NCI-H2081 treated with DMSO at 0.1 percent for 48 hours (cell line): ENCODE measurements at places on chromosomes 1 and 21.

GRCh38 chr1:111161843-111162487 lies 21.9 kb downstream of the CEPT1 start:
- no peak for DNase-seq

DNA sequence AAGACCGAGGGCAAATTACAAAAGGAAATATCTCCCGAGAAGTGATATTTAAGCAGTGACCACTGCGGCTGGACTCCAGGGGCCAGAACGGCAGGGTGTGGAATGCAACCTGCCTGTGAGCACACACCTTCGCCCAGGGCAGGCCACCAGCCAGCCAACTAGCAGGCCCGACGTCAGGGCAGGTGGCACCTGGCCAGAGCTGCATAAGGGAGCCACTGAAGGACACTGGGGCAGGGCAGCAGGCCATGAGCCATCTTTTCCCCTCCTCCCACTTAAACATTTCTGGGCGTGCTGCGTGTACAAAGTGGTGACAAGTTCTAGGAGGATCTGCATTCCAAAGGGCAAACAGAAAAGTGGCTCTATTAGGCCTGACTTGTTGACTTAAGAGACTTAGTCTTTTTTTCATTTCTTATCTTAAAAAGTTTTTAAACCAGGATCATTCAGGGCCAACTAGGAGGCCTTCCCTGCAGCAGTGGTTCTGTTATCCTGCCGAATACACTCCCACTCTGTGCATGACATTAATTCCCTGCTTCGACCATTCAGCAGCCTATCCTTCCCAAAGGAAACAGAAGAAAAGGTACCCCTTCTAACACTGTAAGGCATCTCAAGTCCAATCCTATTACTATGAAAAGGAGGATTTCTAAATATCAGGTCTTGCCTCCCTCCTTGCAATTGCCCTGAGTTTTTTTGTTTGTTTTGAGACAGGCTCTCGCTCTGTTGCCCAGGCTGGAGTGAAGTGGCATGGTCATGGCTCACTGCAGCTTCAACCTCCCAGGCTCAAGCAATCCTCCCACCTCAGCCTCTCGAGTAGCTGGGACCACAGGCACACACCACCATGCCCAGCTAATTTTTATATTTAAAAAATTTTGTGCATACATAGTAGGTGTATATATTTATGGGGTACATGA lies 96.3 kb downstream of the BCAR3 start:
- DNase-seq: no peak

DNA sequence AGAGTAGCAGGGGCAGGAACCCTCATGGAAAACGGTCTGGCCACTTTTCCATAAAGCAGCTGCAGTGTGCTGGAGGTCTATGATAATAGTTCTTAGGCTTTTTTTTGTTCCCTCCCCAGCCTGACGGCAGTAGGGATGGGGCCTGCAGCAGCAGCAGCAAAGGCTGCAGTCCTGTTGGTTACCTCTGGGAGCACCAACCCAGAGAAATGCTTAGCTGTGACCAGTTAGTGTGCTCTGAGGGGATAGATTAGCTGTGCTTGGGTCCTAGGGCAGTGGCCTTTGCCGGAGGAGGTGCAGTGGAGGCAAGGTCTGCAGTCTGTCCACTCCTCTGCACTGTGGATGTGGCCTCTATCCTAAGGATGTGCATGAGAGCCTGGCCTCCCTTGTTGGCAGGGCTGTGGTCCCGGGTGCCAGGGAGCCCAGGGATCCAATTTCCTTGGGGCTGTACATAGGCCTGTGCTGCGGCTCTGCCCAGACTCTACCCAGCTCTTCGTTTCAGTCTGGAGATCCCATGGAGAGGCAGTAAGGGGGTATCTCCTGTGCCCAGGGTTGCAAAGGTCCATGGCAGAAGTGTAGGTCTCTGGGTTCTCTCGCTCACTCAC lies 322.7 kb downstream of the PTBP2 start:
- DNase-seq: no peak

DNA sequence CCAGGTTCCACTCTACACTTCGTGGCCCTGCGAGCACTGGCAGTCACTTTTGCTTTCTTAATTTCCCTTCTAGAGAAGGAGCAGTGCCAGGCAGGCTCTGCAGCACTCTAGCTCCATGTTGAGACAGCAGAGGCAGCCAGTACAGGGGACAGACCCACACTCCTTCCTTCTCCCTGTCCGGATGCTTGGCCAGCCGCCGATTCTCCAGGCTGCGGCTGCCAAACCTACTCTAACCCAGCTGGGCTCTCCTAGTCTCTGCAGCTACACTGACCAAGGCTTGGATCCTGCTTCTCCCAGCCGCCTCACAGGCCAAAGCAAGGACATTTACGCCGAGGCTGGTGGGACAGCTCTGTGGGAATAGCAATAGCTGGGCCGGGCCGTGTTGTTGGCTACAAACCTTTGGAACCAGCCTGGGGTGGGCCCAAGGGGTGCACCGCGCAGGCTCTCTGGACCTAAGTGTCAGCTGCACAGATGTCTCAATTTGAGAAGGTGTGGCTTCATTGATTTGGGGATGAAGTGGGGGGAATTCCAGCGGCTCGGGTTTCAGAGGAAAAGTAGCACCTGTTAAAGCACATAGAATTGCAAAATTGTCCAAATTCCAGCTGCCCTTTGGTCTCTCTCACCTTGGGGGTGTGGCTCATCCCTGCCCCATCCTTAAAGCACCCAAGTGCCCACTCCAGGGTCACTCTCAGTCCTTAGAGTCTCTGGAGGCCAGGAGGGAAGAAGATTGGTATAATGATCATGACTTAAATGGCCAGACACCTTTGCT lies 3.2 kb downstream of the BARHL2 start:
- no peak for DNase-seq

DNA sequence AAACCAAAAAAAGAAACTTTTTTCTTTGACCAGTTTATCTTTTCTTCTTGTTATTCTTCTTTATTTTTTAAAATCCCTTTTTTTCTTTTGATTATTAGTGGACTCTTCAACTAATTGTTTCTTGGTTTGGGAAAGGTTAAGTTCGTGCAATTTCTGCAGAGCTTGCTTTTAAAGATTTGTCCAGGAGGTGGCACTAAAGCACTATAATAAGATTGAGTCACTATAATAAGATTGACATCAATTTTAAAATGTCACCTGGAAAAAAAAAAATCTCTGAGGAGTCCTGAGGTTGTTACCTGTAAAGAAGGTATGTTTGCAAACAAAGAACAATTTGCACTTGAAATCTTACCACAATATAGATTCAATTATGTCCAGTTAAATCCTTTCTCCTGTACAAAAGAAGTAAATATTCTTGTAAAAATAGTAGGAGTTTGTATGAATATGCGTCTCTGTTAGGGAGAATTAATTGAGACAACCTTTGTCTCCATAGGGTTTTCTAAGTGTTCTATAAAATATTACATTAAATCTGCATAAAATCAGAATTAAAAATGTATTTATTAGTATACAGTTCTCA lies 166.7 kb downstream of the ADGRL4 start:
- peak; percentile 39 for DNase-seq

DNA sequence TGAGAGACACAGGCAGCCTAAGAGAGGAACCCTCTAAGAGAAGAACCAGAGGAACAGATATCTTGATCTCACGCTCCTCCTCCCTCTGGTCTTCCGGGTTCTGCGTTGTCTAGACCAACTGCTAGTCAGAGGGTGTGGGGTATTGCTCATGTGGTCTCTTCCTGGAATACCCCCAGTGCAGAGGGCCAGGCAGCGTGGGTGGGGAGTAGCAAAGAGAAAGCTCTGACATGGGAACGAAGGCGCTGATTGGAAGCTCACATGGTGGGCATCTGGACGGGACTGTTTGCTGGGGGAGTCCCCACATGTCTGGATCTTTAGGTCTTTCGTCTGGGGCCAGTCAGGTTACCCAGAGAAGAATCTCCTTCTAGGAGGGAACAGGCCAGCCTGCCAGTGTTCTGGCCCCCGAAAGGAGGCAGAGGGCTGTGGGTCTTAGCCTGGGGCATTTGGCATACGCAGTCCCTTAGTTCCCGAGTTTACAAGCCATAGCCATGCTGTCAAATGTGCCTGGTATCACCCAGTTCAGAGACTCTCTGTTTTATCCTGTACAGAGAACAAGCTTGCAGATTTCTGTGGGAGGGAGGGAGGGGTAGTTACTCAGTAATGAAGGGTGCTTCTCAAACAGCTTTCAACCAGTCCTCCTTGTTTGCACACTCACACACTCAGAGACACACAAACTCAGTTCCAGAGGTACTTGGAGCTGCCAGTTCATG lies 18.3 kb upstream of the IL6R start:
- DNase-seq: no peak

DNA sequence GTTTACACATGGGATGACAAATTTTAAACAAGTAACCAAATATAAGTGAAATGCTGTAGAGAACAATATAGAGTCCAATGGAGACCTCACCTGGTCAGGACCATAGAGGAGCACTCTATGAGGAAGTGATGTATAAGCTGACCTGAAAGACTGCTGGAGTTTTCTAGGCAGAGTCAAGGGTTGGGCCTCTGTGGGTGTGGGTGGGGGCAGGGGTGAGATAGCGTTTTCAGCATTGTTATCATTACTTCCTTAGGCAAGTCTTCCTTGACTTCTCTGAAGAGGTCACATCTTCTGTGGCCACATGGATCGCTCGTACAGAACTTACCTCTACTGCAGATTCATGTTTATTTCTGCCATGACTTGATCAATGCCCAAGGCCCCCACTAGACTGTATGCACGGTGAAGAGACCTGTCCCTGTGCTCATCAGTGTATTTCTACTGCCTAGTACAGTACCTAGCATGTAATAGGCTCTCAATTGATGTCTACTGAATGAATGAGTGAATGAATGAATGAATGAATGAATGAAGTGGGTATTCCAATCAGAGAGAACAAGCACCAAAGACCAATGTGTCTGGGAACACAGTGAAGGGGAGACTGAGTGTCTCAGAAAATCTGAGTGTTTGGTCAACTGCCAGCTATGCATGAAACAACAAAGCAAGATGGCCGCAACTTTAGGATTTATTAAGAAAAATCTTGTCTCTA lies 116.5 kb downstream of the RNF220 start:
- no peak for DNase-seq

DNA sequence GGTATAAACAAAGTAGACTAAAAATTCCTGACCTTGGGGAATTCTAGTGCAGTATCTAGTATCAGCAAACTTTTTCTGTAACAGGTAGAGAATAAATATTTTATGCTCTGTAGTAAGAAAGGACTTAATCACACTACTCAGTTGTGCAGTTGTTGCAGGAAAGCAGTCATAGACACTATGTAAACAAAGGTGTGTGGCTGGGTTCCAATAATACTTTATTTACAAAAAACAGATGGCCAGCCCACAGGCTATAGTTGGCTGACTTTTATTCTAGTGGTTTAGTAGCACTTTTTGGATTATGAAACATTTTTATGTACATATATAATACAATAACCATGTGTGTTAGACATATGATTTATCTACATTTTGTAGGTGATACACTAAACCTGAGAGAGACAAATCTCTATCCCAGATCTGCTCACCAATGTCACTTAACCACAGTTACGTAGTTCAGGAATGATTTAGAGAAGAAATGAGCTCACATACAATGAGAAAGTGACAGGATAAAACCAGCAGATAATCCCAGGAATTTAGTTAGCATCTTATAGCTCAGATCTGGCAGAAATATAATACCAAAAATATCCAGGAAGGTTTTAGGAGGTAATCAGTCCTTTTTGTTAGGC lies 56.1 kb downstream of the MIER1 start:
- DNase-seq: no peak

DNA sequence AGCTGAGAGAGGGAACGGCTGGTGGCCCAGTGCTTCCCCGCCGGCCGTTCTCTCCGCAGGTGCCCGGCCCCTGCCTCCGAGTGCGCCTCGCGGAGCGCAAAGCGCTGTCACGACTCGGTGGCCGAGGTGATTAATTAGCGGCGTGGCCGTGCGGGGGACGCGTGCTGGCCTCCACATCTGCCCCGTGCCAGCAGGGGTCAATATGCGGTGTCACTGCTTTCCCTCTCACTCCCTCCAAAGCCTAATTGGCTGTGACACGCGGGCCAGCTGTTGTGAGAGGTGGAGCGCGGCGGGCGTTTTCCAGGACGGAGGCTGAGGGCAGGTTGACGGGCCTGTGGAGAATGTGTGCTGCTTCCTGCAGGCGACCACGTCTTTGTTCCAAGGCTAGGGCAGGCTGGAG lies 239.0 kb downstream of the LMX1A start:
- no peak for DNase-seq

DNA sequence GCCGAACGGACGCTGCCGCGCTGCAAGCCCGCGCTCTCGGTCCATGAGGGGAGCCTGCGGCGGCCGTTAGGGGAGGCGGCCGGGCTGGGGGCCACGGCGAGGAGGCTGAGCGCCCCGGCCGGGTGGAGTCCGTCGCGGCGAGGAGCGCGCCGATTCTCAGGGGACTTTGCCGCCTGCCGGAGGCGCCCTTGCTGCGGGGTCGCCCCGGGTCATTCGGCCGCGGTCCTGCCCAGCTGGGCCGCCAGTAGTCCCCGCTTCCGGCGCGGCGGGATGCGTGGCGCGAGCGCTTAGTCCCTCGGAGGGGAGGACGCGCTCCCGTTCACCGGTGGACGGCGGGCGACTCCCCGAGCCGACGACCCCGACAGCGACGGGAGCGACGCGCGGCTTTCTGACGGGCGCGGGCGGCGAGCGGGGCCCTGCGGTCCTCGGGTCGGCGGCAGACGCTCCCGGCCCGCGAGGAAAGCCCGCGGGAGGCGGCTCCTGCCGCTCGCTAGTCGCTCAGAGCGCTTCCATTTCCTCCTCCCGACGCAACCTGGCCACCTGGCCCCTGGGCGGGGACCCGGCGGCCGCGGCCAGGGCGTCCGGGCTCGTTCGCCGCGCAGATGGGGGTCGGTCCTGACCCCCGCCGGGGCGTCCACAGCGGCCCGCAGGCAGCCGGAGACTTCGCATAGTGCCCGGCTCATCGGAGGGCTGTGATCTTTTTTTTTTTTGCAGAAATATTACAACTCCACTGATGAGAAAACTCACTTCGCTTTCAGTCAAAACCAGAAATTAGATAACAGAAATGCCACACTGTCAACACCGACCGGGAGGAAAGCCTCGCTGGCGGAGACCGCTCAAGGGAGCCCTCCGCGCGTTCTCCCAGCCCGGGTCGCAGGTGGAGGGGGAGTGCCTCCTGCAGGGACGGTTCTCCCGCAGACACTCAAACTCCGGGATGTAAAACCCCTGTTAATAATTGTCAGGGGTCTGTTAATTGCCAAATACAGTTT lies 641 bp upstream of the ZBTB21 start:
- DNase-seq: no peak

GRCh38 chr1:16367968-16368890 lies 1.2 kb downstream of the SZRD1 start:
- no peak for DNase-seq

GRCh38 chr1:108199201-108199691 lies 897 bp downstream of the SLC25A24 start:
- DNase-seq: no peak

- no peak for DNase-seq
Observed at GRCh38 chr21:39066829-39067780, 116.1 kb downstream of the PSMG1 start.

GRCh38 chr1:208004851-208005250 lies 93.9 kb upstream of the CD34 start:
- no peak for DNase-seq

- no peak for DNase-seq
Observed at GRCh38 chr1:175555266-175555665, 188.1 kb downstream of the TNR start.
